ENCODE measurements at places on chromosomes 5 and 9.

GRCh38 chr9:122218071-122218934, 10.5 kb downstream of the LHX6 start:
- no peak for DNase-seq

- no peak for DNase-seq
Observed at GRCh38 chr9:84609779-84610178, 59.8 kb upstream of the NTRK2 start.

DNA sequence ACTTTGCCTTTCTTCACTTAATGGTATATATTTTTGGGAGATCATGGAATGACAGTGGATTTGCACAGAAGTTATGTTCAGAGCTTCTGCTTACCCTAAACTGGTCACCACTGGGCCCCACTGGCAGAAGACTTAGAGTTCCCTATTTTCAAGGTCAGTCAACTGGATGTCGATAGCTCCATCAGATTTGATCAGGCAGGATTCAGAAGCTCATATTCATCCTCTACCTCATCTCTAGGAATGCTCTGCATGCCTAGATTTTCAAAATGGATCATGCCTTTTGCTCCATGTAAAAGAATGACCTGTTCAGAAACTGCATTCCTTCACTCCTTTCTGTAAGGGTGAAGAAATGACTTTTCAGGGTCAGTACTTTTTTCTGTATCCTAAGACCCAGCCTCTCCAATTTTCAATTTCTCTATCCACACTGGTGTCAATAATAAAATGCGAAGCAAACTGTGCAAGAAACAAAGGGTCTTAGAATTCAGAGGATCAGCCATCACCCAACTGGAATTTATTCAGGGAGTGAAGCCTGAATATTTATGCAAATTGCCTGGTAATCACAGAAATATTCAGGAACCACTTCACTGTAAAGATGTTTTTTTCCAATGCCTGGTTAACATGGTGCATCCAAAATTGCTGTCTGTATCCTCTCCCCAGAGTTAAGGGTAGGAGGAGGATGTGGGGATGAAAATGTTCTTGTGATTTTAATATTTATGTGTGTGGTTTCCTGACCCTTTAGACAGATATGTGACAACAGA, 125.4 kb downstream of the DOCK2 start:
- DNase-seq: no peak

DNA sequence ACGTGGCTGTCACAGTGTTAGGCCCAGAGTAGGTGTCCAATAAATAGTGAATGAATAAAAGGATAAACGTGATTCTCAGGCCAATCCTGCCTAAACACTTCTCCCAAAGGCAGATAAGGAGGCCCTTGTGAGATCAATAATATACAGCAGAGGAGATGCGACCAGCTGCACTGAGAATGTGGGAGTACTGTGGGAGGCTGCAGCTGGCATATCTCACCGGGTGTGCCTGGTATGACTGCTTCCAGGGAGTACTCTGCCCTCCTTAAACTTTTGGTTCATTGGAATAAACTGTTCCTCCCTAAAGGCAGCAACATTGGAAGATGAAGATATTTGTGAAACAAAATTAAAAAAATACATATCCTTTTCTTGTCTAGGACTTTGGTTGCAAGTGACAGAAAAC, 57.1 kb upstream of the PTPN3 start:
- DNase-seq: no peak

GRCh38 chr5:16926417-16926816, 9.7 kb downstream of the MYO10 start:
- no peak for DNase-seq

DNA sequence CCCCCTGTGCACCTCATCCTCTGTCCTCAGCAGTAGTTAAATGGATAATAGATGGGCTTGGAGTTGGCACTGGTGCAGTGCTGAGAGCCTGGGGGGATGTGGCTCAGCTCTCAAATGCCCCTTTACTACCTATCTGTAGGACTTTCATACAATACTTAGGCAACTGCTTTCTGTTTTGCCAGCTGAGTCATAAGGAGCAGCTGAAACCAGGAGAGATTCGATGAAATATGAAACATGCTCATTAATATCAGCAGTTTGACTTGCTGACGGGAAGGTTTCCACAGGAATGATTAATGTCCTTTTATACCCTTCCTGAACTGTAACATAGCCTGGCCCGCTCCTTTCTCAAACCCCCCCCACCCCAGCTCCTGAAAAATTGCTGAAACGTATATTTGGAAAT, 142.6 kb downstream of the SAXO1 start:
- peak; percentile 12 for DNase-seq

- no peak for DNase-seq
Observed at GRCh38 chr9:122387536-122387935, 16.7 kb downstream of the PTGS1 start.

GRCh38 chr5:15880201-15880600, 299.4 kb downstream of the MARCHF11 start:
- no peak for DNase-seq
